ENCODE measurements at places on chromosomes 4 and X.
A peak's percentile ranks its signal among the peaks of the same experiment; 100 is the strongest.

DNA sequence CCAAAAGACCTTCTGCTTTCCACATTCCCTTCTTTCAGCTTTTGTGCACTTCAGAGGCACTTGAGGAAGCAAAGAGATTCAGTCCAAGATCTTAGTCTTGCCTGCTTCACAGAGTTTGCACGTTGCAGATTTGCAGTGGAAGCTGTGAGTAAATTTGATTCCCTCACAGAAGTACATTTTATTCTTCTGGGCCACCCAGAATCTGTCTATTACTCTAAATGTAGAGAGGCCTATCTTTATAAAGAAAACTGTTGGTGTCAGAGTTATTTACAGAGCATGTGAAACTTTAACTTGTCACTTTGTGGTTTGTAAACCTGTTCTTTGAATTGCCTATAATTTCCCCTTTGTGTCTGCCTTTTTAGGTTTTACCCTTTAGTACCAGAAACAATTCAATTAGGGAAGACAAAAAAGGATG lies 15.5 kb downstream of the SPRY1 start:
- DNase-seq, result no peak

- no peak for DNase-seq
These were observed 198.1 kb downstream of the SOWAHB start for GRCh38 chr4:76699751-76700310.

DNA sequence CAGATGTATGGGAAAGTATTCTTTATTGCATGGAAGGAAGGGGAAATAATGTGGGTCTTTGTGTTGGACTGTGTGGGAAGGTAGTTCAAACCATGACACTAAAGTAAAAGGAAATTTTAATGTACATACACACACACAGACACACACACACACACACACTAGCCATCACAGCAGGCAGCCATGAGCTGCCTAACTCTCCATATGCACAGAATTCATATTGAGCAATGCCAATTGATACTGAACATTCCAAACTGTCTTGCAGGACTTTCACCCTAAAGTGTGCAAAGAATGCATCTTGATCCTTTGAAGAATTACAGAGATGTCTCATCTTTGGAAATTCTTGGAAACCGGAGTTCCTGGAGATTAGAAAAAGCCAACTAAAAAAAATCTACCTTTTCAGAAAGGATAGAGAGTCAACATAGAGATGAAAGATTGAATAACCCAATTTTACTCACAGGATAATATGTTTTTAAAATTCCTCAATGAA lies 120.6 kb upstream of the MBNL3 start:
- no peak for DNase-seq

- peak; percentile 51 for DNase-seq
These were observed 912.6 kb upstream of the LCORL start for GRCh38 chr4:18934197-18934596.

DNA sequence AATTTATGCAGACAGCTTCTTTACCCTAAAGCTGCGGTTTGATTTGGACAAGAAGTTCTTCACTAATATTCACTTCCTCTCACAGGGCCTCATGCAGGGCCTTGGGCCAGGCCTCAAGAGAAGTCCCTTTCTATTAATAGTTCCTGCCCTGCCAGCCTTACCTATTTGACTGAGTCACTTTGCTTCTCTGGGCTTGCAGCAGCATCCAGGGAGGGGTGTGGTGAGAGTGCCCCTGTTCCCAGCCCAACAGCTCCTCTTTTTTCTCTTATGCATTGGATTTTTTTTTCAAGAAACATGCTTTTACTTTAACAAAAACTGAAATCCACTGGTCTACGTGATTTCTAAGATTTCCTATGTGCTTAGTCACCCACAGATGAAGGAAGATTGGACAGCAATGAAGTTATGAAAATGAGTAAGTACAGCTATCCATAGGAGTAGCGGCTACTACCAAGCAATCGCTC lies 26.7 kb downstream of the FAM156B start:
- DNase-seq, result no peak

DNA sequence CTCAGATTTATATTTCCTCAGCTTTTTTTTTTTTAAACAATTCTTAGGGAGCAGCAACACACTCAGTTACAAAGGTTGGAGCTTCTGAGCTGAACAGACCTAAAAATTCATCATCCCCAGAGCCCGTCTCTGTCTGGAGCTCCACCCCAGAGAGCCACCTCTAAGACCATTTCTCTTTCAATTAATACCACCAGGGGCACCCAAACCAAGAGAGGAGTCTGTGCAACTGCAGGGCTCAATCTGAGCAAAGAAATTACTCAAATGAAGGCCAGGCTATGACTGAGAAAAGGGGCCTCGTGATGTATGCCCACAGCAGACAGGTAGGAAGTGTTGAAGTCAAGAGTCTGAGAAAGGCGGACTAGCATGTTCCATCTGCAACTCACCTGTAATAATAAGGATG lies 95.5 kb downstream of the C4orf51 start:
- no peak for DNase-seq

DNA sequence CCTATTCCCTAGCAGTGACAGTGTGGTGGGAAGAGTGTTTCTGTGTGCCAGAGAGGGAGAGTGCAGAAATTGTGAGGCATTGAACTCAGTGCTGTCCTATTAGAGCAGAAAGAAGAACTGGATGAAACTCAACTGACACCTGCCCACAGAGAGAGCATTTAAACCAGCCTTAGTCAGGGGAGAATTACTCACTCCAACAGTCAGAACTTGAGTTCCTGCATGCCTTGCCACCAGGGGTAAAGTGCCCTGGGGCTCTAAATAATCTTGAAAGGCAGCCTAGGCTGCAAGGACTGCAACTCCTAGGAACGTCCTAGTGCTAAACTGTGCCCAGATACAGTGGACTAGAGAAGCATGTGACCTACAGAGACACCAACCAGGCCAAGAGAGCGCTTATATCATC lies 12.8 kb downstream of the CYSLTR1 start:
- no peak for DNase-seq

DNA sequence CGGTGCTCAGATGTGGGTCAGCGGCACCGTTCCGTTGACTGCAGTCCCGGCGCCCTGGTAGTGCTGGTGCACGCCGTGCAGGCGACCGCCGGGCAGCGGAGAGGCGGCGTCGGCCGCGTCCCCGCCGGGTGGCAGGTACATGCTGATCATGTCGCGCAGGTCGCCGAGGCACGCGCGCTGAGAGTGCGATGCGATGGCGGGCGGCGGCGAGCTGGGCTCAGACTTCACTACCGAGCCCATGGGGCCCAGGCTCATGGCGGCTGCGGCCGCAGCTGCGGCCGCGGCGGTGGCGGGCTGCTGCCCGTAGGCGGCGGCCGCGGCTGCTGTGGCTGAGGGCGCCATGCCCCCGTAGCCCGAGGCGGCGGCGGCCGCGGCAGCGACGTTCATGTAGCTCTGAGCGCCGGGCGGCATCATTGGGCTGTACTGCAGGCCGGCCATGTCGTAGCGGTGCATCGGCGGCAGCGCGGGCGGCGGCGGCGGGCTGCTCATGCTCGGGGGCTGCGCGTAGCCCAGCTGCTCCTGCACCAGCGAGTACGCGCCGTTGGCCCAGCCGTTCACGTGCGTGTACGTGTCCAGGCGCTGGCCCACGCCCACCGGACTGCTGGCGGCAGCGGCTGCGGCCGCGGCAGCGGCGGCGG lies 1.0 kb downstream of the SOX3 start:
- DNase-seq, result no peak

DNA sequence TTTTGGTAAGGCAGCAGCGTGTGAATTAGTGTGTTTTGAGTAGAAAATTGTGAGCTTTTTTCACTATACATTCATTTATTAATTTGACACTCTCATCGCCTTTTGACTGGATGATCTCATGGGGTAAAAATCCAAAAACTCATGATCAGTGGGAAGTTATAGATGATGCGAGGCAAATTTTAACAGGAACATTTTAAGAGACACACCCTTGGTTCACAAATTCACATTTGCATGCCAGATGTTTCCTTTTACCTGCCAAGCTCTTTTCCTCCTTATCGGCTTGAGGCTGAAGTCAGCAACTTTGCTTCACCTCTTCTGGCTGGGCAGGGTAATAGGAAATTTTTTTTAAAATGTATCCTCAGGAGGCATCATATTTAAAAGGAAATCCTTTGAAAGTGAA lies 318.0 kb upstream of the HS3ST1 start:
- DNase-seq, result no peak
